EL (cell line): ENCODE measurements at places on chromosomes 12 and 14.

DNA sequence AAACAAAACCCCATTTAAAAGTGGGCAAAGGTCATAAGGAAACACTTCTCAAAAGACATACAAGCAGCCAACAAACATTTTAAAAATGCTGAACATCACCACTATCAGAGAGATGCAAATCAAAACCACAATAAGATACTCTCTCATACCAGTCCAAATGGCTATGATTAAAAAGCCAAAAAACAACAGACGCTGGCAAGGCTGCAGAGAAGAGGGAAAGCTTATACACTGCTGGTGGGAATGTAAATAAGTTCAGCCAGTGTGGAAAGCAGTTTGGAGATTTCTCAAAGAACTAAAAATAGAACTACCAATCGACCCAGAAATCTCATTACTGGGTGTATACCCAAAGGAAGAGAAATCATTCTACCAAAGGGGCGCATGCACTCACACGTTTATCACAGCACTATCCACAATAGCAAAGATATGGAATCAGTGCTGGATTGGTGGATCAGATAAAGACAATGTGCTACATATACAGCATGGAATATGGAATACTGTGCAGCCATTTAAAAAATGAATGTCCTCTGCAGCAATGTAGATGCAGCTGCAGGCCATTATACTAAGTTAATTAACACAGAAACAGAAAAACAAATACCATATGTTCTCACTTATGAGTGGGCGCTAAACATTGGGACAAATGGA lies 102.1 kb upstream of the DAAM1 start:
- DNase-seq = no peak

DNA sequence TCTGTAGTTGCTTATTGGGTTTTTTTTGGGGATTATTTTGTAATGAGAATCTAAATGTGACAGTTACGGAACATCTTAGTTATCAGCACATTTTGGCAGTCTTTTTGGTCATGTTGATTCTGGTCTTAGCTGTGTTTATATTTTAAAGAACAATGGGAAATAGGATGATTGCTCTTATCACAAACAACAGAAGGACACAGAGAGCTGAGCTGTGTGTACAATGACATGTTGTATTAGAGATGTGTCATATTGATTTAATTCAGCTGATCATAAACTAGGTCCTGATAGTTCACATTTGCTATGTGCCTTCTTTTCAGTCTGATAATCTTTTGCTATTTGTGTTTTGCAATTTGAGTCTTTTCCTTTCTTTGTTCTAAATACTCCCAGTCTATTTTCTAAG lies 781.7 kb downstream of the TRHDE start:
- DNase-seq = no peak

DNA sequence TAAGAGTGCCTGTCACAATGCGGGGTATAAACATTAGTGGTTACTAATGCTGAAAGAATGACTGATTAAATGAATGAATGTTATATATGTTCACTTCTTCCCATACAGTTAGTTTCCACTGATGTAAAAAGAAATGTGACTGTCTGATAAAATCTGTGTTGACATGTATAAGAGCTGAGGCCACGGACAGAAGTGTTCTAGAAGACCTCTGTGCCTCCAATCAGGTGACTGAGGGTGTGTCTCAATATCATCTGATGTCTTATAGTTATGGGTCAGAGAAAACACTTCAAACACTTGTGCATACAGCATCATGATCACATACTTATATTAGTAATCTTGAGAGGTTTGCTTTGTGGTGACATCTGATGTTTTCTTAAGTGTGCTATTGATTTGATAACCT lies 183.4 kb downstream of the TTC7B start:
- DNase-seq = no peak

GRCh38 chr12:73159954-73160353 lies 887.8 kb downstream of the TRHDE start:
- no peak for DNase-seq

GRCh38 chr12:63875703-63876102 lies 31.2 kb downstream of the SRGAP1 start:
- DNase-seq = no peak

DNA sequence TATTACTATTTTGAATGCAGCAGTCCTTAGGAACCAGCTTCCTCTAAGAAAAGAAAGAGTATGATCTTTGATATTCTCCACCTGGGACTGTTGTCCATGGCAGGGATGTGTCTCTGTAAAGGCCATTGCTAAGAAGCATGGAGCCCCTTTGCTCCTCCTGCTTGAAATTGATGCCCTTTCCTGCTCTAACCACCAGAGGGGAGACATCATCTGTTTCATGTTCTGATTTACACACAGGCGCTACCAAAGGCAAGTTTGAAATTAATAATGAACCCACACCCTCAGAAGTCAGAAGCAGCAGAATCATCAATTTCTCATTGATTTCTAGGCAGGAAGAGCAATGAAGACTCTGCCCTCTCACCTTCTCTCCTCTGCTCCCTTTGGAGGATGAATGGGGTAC lies 253.8 kb downstream of the RMST start:
- no peak for DNase-seq

DNA sequence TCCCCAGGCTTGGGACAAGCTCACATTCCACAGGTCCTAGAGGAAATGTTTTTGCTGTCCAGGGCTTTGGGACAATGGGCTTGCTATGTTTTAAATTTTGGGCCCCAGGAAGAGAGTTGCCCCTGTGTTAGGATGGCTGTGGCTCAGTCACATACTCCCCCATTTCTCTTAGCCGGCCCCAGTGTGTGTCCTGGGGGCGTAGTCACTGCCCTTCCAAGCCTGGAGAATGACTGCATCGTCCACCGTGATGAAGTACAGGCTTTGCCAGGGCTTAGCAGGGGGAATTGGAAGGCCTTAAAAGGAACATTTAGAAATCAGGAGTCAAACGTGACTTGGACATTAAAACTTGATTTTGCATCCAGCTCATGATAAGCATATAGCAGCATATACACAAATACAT lies 293.6 kb downstream of the CACNA1C start:
- no peak for DNase-seq

DNA sequence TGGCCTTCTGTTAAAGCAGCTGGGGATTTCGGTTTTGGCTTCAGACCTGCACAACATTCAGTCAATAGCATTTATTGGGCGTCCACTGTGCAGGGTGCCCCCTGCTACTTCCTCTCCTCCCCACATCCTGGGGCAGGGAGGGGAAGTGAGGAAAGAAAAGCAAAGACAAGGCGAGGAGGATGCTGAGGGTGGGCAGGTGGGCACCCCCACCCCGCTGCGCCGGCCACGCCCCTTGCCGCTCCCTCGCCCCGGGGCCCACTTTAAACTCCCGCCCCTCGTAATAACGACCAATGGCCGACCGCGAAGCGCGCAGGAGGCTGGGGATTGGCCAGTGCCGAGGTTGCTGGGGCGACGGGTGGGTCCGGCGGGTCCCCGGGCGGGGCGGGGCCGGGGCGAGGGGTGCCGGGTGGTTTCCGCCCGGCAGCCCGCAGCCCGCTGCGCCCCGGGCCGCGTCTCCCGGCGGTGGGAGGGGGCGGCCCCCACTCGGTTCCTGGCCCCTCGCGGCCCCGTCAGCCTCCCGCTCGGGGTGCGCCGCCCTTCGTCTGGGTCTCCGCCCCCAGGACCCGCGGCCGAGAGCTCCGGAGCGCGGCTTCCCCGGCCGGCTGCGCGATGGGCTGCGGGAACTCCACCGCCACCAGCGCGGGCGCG lies at the start of gene C12orf75:
Gene C12orf75, plus strand, starts transcription at position 409 of the 648 bp plus-strand sequence. Its CDS starts 201 bp downstream, at position 610.
- DNase-seq = peak; percentile 87

GRCh38 chr14:54177019-54177418 lies 219.8 kb upstream of the CDKN3 start:
- DNase-seq = no peak

- peak; percentile 97 for DNase-seq
Observed at GRCh38 chr12:95003213-95003920, at the start of gene NDUFA12. Gene NDUFA12, minus strand, starts transcription at chr12:95003697. Its CDS starts 17 bp downstream, at chr12:95003680.

DNA sequence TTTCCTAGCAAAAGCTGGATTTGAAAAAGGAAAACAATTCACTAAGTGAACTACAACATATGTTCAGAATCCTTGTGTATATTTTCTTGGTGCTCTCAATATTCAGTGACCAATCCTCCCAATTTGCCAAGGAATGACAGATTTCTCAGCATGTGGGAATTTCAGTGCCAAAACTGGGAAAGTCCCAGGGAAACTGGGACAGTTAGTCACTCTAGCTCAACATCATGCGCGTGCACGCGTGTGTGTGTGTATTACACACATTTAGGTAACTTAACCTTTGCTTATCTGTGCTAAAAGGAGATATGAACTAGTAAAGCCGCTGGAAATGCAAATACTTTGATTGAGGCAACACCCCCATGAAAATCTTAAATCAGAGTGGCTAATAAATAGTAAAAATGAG lies 26.1 kb upstream of the SLC6A13 start:
- peak; percentile 58 for DNase-seq

- no peak for DNase-seq
Observed at GRCh38 chr12:111997300-111997699, 15.7 kb downstream of the TMEM116 start.

GRCh38 chr14:96351986-96352385 lies 11.2 kb downstream of the ATG2B start:
- DNase-seq = peak; percentile 14

- no peak for DNase-seq
Observed at GRCh38 chr12:48777501-48778400, 11.1 kb downstream of the ADCY6 start.

DNA sequence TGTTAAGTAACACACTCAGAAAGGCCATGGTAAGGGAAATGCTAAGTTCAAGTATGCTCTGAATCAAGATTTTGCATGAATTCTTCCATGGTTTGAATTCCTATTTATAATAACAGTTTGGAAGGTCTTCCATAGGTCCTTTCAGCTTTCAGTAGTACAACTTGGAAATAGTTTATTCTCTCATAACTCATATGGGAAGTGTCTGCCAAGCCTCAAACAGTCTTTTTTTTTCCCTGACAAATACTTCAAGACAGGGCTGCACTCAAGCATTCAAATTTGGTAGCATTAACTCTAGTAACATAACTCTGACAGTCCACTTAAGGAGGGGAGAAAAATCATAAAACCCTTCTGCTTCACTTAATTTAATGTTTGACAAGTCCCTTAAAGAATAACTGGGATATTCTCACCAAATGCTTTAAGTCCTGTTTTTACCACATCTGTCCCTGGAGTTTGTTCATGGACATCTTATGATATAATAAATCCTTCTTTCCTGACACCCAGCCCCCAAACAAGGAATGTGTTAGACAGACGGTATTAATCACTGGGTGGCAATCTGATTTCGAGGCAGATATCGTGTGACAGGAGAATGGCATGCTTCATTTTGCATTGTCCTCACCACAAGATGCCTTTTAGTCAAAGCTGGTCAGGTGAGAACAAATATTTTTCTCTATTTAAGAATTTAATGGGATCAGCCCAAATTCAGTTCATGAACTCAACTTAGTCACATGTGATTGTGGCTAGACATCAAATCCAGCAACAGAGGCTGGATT lies 165.7 kb downstream of the BMP4 start:
- no peak for DNase-seq

- peak; percentile 55 for DNase-seq
Observed at GRCh38 chr12:91219511-91219910, 36.9 kb upstream of the DCN start.

DNA sequence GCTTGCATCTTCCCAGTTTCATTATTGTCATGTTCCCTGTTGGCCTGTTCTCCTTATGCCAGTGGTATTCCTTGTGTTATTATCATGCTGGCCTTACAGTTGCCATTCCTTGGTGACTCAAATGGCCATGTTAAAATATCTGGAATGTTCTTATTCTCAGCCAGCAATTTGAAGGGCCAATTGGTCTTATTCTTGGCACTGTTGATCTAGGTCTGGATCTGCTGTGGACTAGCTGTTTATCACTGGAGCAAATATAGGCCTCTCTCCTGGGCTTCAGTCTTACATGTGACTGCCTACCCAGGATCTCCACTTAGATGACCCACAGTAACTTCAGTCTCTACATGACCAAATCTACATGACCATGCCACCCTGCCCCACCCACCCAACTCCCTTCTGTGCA lies 5.4 kb downstream of the CIPC start:
- no peak for DNase-seq

- DNase-seq = peak; percentile 78
Observed at GRCh38 chr12:127162902-127163301, 1104.1 kb upstream of the TMEM132C start.

GRCh38 chr12:47843226-47843980 lies 23.7 kb upstream of the HDAC7 start:
- peak; percentile 30 for DNase-seq
